ENCODE measurements at places on chromosomes 13 and 19.

DNA sequence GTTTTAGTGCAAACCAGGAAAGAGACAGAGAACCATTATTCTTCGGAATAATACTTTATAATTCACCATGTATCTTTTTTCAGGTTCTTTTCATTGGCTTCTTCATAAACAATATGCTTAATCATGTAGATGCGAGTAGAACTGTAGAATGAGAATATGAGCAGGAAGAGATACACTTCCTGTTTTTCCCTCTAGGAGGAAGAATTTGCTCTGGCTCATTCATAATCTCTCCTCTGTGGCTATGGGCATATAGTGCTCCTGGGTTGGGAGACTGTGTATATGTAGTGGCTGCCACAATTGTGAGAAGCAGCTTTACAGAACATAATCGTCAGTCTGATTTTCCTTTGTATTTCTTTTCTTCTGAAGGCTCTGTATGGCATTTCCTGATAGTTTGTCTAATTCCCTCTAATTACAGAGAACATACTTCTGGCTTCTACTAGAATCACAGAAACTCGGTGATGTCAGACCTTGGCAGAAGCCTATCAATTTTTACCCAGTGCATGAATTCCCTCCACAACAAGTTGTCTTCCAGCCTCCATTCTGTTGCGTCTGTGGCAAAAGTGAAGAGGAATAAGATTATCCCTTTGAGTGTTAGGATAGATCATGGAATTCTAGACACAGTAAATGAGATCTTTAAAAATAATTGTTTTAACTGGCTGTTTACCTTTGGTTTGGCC, 2.9 kb upstream of the DCLK1 start:
- DNase-seq: no peak

GRCh38 chr19:3015126-3016057, 13.7 kb downstream of the TLE2 start:
- DNase-seq: no peak

DNA sequence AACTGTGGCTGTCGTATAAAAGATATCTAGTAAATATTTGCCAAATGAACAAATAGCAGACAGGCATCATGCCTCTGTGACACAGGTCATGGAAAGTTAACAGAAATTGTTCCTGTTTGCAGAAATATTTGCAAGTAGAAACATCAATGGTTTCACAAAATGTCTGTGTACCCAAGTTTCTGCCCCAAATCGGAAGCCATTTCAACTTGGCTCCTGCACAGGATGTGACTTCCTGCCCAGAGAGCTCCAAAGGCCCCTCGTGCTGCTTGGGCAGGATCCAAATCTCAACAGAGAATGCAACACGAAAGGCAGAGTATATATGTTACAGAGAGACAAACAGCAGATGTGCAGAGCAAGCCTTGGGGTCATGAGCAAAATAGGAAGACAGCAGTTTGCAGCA, 95.5 kb upstream of the SERP2 start:
- no peak for DNase-seq

- DNase-seq: no peak
These were observed 7.7 kb downstream of the RAB11B start for GRCh38 chr19:8397746-8398310.

- DNase-seq: no peak
These were observed 363 bp downstream of the SPIB start for GRCh38 chr19:50419022-50419579.

DNA sequence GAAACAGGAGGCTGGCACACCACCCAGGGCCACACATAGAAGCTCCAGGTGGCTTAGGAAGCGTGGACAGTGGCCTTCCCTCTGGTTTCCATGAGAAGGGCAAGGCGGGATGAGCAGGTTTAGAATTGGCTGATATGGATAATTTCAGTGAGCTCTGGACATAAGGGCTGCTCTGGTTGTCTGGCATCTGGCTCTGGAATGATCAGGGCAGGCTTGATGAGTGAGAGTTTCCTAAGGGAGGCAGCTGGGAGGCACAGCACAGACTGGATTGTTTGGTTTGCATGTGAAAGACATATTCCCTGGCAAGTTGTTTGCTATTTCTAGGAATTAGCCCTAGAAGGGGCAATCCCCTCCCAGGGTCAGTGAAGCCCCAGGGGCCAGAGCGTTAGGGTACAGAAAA, 129.5 kb downstream of the ATP8A2 start:
- DNase-seq: no peak

GRCh38 chr13:35782793-35783192, 306.3 kb upstream of the MAB21L1 start:
- no peak for DNase-seq

DNA sequence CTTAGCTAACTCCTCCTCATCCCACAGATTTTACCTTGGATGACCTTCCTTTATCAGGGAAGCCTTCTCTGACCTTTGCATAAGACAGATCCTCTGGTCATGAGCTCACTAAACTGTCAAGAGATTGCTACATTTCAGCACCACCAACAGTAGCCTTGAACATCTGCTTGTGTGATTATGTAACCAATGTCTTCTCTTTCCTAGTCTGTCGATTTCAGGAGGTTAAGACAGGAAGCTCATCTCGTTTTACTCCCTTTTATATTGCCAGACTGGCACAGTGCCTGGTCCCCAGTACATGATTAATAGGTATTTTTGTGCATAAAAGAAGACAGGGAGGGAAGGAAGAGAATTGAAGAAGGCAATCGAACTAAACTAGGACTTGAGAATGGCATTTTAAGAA, 1697.7 kb downstream of the EFNB2 start:
- DNase-seq: no peak

DNA sequence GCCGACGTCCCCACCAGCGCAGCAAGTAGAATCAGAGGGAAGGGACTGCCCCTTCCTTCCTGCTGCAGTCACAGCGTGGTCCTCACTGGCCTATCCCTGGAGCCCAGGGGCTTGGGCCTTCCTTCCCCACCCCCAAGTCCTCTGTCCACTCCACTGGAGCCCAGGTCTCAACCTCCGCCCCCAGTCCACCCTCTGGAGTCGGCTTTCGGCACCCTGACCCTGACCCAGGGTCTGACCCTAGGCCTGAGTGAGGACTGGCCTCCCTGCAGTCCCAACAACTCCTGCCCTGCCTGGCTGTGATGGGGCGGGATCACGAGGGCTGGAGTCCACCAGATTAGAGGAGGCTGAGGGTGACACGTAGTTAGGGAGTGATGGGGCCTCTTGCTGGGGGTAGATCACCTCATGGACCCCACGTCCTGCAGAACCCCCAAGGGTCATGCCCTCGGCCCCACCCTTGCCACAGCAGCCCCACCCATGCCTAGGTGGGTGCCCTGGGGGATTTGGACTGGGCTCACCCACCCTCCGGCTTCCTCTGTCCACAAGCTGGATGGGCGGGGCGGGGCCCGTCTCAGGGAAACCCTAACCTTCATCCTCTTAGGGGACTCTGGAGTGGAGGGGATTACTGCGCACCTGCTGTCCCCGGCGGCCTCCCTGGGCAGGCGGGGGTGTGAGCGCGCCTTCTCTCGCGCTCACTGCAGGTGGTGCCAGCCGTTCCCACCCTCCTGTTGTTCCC, 3.8 kb downstream of the RAX2 start:
- no peak for DNase-seq

GRCh38 chr19:21947775-21948174, 63.0 kb downstream of the ZNF208 start:
- no peak for DNase-seq

DNA sequence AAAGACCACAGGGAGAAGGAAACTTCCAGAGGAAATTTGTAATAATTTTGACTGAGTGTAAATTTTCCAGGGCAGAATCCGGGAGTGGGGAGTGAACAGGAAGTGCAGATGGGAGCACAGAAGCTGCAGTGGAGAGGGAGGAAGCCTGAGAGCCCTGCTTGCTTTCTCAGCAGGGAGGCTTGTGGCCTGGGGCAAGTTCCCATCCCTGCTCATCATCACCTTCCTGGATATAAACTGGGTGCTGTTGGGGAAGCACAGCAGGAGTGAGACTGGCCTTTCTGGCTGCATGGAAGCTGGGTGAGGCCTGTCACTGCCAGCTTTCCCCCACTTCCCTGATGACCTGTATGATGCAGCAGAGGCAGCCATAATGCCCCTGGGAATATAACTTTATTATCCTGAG, 532.9 kb downstream of the SLITRK6 start:
- no peak for DNase-seq

- no peak for DNase-seq
These were observed 54.0 kb downstream of the RFX2 start for GRCh38 chr19:6056282-6056741.

GRCh38 chr19:40744554-40745401, 5.5 kb downstream of the ACTMAP start:
- DNase-seq: no peak

Measured in stimulated activated CD4-positive, alpha-beta T cell treated with anti-CD3 and anti-CD28 coated beads, Interleukin-2, amount 100 ng/mL, for 48 hours (primary cell).